ENCODE measurements at places on chromosomes 2 and 18.

- peak; percentile 9 for DNase-seq
Measured at GRCh38 chr2:172293952-172294351, 133.4 kb upstream of the ITGA6 start.

- DNase-seq = no peak
Measured at GRCh38 chr2:33336036-33336625, 140.3 kb upstream of the RASGRP3 start.

- DNase-seq = no peak
Measured at GRCh38 chr18:58848685-58849084, 16.0 kb upstream of the ZNF532 start.

DNA sequence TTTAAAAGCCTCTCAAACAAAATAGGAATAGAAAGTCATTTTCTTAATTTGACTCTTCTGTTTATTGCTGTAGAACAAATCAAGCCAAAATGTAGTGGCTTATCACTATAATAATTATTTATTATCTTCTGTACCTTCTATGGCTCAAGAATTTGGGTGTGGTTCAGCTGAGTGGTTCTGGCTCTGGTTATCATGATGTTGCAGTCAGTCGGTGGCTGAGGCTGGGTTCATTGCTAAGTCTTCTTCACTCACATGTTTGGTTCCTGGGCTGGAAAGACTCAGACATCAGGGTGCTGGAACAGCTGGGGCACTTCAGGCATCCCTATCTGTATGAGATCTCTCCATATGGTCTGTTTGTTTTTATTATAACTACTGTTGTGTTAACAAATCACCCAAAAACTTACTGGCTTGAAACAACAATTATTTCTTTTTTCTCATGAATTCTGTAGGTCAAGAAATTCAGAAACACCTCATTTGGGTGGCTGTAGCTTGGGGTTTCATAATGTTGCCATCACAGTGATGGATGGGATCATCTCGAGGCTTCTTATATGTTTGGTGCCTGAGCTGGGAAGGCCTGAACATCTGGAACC lies 242.6 kb upstream of the FBXO11 start:
- DNase-seq = no peak

- no peak for DNase-seq
Measured at GRCh38 chr2:121001641-121002040, 266.0 kb downstream of the GLI2 start.

Data from LoVo (cell line).